Osteoblast (primary cell): ENCODE measurements at places on chromosomes 5 and 9. TPM values are rescaled to one million over a fixed set of nuclear protein-coding genes. Genes with fewer than 3 reads are reported as not detected.
A peak's percentile ranks its signal among the peaks of the same experiment; 100 is the strongest.

Gene CER1
- not detected in 2 replicates for total RNA-seq

DNA sequence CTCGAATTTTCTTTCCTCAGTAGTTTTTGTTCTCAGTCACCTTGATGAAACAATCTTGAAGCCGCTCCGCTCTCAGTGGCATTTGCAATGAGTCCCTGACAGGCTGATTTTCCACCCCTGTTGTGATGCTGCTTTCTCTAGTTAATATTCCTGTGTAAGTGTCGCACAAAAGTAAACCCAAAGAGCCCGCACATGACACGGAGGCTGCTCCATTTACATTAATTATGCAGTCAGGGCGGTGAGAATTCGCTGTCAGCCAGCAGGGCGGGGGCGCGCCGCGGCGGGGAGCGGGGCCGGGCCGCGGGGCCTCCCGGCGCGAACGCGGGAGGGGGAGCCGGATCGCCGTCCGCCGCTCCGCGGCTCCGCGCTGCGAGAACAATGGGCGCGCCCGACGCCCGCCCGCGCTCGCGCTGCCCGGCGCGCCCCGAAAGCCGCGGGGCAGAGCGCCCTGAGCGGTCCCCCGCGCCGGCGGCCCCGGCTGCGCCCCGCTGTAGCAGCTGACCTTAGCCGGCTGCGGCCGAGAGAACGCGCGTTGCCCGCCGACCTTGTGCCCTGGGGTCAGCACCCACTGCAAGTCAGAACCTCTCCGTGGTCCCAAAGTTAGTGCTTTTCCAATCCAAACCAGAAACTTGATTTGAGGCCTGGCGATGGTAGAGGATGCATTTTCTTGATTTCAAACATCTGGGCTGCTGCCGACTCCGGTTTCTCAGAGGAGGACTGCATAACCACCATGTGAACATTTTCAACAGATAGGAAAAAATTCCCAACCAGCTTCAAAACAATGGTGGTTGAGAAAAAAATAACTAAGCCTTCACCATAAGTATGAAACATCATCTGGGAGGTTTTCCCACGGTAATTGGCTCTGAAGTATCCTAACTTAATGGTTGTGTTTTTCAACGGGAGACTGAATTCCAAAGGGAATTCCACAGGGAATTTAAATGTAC is 142.6 kb downstream of the PBX3 start:
- peak; percentile 88 for DNase-seq

DNA sequence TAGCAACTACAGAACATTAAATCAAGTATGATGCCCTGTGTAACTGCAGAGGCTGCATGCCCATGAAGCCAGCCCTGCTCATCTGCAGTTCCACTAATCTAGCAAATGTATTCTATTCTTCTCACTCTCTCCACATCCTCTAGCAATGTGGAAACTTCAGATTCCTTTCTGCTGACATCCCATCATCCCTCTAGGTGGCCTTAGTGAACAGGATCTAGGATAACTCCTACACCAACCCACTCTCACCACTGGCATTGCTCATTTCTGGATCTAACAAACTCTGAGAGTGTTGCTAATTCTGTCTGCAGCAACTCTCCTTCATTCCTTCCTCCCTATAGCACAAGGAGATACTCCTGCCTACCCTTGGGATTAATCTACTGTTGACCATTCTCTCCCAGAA is 80.8 kb downstream of the FAM81B start:
- peak; percentile 42 for DNase-seq

DNA sequence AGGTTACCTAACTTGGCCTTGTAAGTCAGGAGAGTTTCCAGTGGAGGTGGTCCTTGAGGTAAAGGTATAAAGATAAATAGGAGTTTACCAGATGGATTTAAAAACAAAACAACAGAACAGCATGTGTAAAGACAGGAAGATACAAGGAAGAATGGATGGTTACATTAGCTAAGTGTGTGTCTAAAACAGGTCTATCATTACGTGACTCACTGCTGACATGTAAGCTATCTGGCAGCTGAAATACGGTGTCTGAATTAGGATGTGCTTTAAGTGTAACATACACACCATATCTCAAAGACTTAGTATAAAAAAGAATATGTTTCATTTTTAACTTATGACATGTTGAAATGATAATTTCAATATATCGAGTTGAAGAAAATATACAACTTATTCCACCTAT is 405.1 kb upstream of the ADAMTSL1 start:
- no peak for DNase-seq

DNA sequence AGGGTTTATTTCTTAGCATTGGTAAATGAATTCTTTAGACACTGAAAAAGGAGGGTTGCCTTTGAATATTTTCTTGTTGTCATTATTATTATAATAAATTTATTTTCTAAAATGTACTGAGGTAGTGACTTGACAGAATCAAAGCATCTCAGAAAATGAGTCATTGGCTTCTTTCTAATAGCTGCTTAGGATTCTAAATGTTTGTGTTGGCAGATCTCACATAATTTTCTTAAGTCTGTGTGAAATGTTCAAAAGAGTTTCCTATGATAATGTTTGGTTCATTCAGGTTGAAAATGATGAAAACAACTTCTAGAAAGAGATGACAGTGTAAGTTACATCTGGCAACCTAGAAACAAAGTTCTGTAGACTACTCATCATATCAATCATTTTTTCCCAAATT is 69.7 kb downstream of the SH3GL2 start:
- peak; percentile 18 for DNase-seq
